Bladder microvascular endothelial cell (primary cell): ENCODE measurements at places on chromosomes 4 and X. TPM values are rescaled to one million over a fixed set of nuclear protein-coding genes. Genes with fewer than 3 reads are reported as not detected.

Gene NDNF
- 0.16 and 5.1 TPM in 2 replicates for total RNA-seq

Gene PDGFRA
- 0.76 and 0.81 TPM in 2 replicates for total RNA-seq

Gene GPR101
- not detected in 2 replicates for total RNA-seq

Gene AGA
- 20.6 and 37.0 TPM in 2 replicates for total RNA-seq

Gene RRH
- 0.06 TPM in 1 of 2 replicates, not detected in the other for total RNA-seq

Gene DUX4
- not detected in 2 replicates for total RNA-seq

Gene TLR2
- 0.65 and 4.7 TPM in 2 replicates for total RNA-seq

Gene SPATA4
- not detected in 2 replicates for total RNA-seq

Gene NDUFA1
- total RNA-seq = 94.1 and 103 TPM in 2 replicates

Gene GYPE
- 0.16 and 0.44 TPM in 2 replicates for total RNA-seq

Gene HNRNPH2
- total RNA-seq = 69.1 and 103 TPM in 2 replicates

Gene SPANXB1
- not detected in 2 replicates for total RNA-seq

Gene FANCB
- 4.2 and 5.1 TPM in 2 replicates for total RNA-seq

Gene PRSS12
- 8.4 and 15.2 TPM in 2 replicates for total RNA-seq

Gene TCEANC
- 0.65 and 2.1 TPM in 2 replicates for total RNA-seq

Gene PROM1
- under 0.01 and 0.13 TPM in 2 replicates for total RNA-seq

Gene TFE3
- total RNA-seq = 10.8 and 21.8 TPM in 2 replicates

Gene MAD2L1
- total RNA-seq = 16.9 and 19.3 TPM in 2 replicates

Gene SNCA
- 49.5 and 191 TPM in 2 replicates for total RNA-seq

Gene REPS2
- 1.1 and 3.5 TPM in 2 replicates for total RNA-seq

Gene RAB39B
- total RNA-seq = under 0.01 and 0.38 TPM in 2 replicates

Gene RHOXF2B
- total RNA-seq = not detected in 2 replicates

Gene DUSP9
- under 0.01 and 0.13 TPM in 2 replicates for total RNA-seq

Gene ENAM
- not detected in 2 replicates for total RNA-seq

Gene STK32B
- total RNA-seq = 22.8 and 29.6 TPM in 2 replicates

Gene ADH6
- not detected in 2 replicates for total RNA-seq

Gene EREG
- total RNA-seq = under 0.01 TPM in 1 of 2 replicates, not detected in the other

Gene TMPRSS11A
- not detected in 2 replicates for total RNA-seq

Gene CENPVL2
- not detected in 2 replicates for total RNA-seq

Gene ARHGAP36
- total RNA-seq = not detected in 2 replicates

Gene MAPK10
- under 0.01 and 0.16 TPM in 2 replicates for total RNA-seq

Gene NWD2
- total RNA-seq = not detected in 2 replicates

Gene TSC22D3
- total RNA-seq = 18.6 and 24.8 TPM in 2 replicates

Gene CXCL11
- total RNA-seq = 1.5 and 5.7 TPM in 2 replicates

Gene SSX2
- not detected in 2 replicates for total RNA-seq

Gene MAGEE1
- total RNA-seq = 0.65 and 1.2 TPM in 2 replicates

Gene GRK4
- total RNA-seq = 2.8 and 4.2 TPM in 2 replicates

Gene CCDC110
- 0.65 and 0.94 TPM in 2 replicates for total RNA-seq
